Ammon's horn (tissue), 1 donor: ENCODE measurements at places on chromosomes 1 and 21.

GRCh38 chr1:91501971-91502671, 1.5 kb downstream of the CDC7 start:
- DNase-seq, result no peak

DNA sequence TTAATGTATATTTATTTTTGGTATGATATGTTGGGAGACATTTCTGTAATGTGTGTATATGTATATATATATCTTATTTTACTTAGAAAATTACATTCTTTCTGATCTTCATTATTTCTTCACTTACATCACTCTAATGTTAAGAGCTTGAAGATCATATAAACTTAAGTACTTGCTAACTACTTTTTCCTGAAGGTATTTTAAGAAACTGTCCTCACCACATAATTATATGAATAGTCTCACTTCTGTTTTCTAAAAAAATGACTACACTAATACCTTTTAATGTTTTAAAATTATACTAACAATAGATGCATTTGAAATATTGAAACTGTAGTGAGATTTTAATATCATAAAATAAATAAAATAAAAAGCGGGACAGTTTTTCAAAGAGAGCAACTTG, 377.1 kb downstream of the LRRIQ3 start:
- no peak for DNase-seq

- DNase-seq, result no peak
Measured at GRCh38 chr1:221693087-221693486, 48.8 kb downstream of the DUSP10 start.

DNA sequence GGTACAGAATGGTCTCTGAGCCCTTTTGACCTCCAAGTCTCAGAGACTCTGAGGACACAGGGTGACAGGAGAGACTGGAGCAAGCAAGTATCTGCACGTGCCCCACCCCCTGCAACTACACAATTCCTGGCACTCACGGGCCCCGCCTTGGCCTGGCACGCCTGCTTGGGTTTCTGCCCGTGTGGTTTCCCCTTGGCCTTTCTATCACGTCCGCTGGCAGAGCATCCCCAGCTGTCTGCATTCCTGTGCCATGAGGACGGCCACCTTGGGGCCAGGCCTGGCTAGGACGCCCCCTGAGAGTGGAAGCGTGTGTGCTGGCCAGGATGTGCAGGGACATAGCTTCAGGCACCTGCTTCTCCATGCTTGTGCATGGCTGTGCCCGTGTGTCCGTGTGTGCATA, 14.3 kb upstream of the EDN2 start:
- no peak for DNase-seq

DNA sequence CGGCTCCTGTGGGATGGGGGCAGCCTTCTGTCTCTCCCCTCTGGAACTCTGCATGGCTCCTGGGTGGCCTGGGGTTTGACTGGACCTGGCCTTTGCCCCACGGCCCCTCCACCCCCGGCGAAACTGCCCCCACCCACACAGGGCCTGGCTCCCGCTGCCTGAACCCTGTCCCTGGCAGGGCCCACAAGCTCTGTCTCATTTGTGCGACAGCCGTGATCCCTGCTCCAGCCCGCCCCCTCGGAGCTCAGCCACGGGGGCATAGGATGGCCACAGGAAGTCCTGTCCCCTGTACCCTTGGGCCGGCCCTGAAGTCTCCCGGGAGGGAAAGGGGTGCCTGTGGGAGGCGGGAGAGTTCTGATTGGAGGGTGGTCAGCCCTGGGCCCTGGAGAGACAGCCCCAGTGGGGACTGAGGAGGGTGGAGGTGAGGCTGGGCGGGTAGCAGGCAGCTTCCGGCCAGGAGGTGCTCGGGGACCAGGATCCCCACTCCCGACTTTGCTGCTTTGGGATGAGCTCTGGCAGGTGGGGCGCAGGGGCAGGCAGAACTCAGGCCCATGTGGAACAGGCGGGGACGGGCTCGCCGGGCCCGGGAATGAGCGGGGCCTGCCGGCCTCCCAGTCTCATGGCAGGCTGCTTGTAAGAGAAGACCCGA, 45.1 kb downstream of the SLX9 start:
- DNase-seq, result no peak

GRCh38 chr1:160682983-160683865, 28.4 kb downstream of the CD48 start:
- no peak for DNase-seq

- no peak for DNase-seq
Measured at GRCh38 chr1:24417681-24418080, 2.1 kb downstream of the NIPAL3 start.

DNA sequence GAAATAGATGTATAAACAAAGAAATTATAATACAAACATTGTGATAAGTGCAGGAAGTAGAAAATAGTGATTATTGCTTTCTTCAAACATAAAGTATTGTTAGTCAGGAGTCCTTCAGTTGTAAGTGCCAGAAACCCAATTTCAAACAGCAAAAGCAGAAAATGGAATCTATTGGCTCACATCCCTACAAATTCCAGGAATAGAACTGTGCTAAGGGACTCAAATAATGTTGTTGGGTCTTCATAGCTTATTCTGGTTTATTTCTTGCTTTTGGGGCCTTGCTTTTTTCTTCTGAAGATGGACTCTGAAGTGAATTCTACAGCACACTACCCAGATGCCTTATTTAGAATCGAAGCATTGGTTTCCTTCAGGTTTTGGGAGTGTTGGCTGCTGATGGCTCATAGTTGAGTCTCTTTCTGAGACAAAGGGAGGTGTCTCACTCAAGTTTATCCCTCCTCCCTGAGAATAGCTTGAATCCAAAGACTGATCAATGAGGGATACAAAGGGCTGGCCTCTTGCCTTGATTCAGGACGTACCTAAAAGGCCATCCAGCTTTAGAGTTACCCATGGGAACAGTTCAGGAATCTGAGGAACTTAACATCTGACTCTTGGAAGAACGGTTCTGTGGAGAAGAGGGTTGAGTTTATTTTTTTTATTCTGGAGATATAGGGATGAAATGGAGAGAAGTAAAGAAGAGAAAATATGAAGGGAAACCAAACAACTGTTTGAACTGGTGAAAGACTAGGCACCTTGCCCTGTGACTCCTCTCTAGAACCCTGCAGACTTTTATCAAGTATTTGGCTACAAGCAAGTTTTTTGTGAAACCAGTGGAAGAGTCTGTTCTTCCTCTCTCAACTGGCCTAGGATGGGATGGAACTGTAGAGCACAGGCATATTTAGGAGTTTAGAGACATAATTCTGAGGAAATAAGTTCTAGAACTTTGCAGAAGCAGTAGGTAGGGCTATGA, 39.0 kb upstream of the ATG4C start:
- DNase-seq, result no peak

DNA sequence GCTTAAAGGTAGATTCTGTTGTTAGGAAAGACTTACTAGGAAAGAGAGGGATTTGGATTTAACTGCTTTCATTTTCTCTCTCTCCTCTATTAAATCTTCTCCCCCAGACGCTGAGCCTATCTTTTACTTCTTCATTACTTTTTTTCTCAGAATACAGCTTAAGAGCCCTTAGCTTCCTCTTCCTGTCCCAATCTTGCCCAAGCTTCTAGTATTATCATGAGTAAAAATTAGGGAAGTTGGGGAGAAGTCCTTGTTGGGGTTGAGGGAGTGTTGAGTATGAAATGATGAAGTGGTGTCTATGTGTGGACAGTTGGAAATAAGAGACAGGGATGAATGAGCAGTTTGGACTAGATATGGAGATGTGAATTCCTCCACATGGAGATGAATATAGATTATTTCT, 35.0 kb downstream of the ACP6 start:
- peak; percentile 37 for DNase-seq

DNA sequence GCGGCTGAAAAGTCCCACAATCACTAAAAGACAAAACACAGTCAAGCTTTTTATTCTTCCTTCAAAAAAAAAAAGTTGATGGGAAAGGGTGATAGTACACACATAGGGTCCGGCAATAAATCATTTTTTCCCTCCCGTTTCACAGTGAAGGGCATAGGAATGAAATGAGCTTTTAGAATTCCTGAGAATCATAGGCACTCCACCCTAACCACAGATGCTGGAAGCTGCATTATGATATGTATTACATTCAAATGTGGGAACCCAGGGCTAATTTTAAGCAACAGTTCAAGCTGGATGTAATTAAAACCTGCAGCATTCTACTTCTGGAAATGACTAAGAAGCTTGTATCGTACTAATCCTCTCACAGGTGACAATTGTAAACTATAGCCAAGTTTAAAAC, 75.7 kb upstream of the KCNJ15 start:
- DNase-seq, result no peak

DNA sequence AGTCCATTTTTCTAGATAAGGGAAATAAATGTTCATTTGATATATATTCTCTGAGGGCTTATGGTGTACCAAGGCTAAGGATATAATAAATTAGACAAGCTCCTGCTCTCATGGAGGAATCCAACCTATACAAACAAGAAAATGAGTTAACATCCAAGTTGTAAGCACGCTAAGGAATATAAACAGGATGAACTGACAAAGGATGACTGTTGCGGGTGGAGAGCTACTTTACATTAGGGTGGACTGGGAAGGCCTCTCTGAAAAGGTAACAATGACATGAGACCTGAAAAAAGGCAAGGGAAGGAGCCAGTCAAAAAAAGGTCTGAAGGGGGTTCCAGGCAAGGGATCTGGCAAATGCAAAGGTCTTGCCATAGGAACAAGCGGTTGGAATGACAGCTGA, 3.1 kb downstream of the BCAR3 start:
- no peak for DNase-seq

DNA sequence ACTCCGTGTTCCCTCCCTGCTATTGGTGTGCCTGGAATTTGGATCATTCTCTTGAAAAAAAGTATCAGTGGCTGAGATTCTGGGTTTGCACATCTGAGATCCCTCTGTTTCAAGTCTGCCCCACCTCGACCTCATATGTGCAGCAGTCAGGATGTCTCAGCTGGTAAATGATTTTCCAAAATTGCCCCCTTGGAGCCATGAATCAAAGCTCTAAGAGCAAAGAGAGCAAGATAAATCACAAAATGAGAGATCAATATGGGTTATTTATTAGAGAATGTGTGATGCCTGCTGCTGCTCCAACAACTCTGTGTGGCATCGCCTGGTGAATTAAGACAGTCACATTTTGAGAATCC, 8.5 kb downstream of the CRP start:
- no peak for DNase-seq

- DNase-seq, result no peak
Measured at GRCh38 chr21:42523211-42523610, 9.6 kb downstream of the SLC37A1 start.

DNA sequence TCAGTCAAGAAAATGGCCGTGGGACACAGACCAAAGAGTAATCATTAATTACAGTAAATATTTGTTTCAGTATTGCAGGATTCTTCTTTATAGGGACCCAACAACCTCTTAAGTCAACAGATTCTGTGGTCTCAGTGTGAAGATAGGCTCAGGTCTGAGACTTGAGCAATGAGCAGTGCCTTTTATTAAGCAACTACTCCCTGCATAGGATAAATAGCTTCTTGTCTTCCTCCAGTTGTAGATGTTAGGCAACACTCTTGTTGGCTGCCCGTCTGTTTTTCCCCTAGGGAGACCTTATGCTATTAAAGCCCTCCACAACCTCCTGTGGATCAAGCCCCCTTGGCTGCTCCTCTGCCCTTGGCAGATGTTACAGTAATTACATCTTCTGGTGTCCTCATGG, 1.8 kb upstream of the OMA1 start:
- no peak for DNase-seq

DNA sequence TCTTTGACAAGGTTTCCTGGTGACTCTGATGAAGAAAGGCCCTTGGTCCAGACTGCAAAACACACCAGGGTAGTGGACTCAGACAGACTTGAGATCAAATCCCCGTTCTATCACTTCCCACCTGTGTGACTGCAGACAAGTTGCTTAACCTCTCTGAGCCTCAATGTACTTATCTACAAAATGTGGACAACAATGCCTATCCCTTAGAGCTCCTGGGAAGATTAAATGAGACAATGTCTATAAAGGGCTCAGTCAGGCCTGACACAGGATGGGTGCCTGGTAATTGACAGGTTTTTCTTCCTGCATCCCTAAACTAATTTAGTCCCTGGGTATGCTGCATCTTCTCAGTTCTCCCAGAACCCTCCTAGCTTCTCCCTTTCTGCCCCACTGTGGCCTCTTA, 37.9 kb upstream of the ZBTB40 start:
- DNase-seq, result no peak

- DNase-seq, result no peak
Measured at GRCh38 chr1:228264090-228264829, 56.4 kb downstream of the OBSCN start.

DNA sequence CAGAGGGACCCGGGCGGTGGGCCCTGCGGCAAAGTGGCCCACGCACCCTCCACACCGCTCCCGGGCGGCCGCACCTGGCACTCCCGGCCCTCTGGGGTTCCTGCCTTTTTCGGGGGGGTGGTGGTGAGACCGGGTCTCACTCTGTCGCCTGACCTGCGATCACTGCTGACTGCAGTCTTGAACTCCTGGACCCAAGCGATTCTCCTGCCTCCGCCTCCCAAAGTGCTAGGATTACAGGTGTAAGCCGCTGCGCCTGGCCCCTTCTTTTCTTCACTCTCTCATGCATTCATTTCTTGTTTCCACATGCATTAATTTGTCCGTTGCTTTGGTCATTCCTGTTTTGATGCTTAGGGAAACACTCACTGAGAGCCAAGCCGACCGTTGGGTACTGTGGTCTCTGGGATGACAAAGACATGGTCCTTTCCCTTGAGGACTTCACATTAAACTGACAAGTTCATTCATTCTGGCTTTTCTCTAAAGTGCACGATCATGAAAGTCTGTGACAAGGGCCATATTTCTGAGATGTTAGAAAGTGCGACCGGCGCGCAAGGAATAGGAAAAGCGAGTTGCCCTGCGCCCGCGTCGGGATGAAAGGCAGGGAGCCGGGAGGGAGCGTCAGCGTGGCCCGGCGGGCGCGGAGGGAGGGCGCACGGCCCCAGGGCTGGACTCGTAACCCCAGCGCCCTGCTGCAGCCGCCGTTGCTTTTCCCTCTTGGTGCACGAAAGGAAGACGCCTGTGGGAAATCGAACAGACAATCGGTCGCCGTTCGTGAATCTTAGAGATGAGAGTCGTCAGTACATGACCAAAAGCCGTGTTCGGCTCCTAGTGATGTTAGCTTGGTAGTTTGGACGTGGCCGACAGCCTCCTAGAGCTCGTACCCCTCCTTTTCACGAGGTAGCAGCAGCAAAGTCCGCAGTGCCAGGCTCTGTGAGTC, 1.0 kb upstream of the MCOLN2 start:
- no peak for DNase-seq

- no peak for DNase-seq
Measured at GRCh38 chr1:14663773-14664172, 65.3 kb downstream of the KAZN start.

DNA sequence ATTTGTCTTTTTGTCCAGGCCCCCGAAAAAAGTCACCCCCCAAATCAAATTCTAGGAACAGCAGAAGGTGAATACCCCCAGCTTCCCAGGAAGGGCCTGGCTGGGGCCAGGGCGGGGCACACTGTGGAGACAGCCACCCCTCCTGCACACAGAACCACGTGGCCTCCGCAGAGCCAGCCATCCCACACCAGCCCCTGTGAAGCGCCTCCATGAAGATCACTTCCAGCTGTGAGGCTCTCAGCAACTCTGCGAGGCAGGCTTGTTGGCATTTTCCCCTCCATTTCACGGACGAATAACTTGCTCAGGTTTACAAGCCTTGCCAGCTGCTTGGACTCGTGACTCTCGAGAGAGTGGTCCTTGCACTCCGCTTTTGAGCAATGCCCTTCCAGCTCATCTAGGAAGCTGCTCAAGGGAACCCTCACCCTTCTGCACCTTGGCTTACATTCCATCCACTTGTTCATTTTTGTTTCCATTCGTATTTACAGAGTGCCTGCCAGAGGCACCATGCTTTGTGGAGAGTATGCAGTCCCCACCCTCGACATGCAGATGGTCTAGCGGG, 48.2 kb downstream of the SYT6 start:
- no peak for DNase-seq

GRCh38 chr1:214337511-214337910, 56.6 kb downstream of the SMYD2 start:
- DNase-seq, result no peak

- DNase-seq, result no peak
Measured at GRCh38 chr1:99599678-99600175, 46.2 kb upstream of the PALMD start.
